ENCODE measurements at places on chromosomes 1 and 21.

GRCh38 chr1:215192306-215192705 is 109.8 kb downstream of the KCNK2 start:
- DNase-seq: no peak

DNA sequence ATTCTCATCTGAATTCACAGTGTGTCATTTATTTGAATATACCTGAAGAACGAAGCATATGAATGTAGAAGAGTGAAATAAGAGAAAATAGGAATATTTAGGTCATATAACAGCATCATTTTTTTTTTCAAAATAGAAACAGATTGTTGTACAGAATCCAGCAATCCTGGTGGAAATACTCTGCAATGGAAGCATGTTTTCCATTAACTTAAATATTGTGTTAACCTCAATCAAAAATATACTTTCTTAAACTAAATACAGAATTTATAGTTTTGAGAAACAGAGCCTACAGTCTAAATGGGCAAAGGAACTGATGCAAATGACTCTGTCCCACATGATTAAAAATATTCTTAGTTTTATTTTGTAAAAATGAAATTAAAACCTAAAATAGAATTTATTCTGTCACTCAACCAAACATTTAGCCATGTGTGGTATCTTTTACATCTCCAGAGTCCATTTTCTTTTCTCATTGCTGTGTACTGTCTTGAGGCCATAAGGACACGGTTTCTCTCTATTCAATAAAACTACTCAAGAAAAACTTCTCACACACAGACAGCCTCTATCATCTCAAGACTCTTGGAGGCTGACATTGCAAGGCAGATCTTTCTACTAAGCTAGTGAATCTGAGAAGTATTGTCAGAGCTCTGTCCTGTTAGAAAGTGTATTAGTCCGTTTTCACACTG is 322.6 kb downstream of the LTN1 start:
- no peak for DNase-seq

- DNase-seq: no peak
These were observed 116.1 kb downstream of the MRPS6 start for GRCh38 chr21:34189506-34189905.

DNA sequence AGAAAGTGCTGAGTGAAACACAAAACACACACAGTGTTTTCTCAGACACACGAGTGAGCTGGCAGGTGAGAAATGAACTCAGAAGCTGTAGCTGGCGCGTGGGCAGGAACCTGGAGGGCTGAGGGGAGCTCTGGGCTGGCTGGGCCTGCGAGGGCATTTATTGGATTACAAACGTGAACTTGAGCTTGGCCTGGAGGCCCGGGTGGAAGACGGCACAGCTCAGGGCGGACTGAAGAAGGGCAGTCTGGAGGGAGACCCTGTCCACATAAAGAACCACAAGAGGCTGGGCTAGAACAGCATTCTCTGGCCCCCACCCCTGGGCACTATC is 52.1 kb upstream of the ADARB1 start:
- DNase-seq: no peak

DNA sequence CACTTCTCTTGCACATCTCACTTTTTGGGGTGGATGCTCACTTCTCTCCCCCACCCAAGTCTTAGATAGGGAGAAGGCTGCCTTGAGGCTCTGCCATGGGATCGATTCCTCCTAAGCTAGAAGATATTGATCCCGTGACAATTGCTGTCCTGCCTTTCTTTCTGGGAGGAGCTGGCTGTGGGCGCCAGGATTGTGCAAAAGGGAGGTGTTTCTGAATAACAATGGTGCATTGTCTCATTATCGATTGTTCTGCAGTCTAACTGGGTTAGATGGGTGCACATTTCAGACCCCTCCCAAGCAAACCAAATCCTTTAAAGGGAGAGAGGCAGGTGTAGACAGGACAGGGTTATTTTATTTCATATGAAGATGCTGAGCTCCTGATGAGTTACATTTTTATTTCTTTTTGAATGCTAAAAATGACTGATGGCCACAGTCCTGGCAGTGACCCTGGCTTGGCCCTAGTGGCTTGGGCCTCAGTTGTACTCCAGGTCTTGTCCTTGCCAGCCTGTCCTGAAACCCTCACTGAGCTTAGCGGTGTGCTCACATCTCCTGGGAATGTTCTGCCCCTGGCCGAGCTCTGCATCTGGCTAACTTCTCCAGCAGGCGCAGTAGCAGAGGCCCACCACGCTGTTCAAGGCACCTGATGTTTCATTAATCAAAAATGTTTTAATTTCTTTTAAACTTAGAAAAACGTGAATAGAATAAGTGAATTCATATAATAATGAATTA is 99.0 kb upstream of the KAZN start:
- DNase-seq: no peak

DNA sequence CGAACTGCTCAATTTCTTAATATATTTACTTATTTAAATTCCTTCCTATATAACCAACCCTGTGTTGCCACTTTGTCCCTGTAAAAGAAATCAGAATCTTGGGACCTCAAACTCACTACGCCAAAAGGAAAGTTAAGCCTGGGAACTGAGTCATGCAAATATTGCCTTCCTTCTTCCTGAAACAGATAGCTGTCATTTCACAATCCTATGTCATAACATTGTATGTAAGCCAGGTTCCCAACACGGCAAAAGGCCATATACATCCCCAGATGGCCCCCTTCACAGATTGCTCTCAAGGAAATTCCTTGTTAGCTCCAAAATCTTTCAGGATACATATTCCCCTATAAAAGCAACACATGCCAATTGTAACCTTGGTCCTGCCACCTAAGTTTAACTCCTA is 39.7 kb downstream of the C21orf91 start:
- DNase-seq: no peak

GRCh38 chr1:40892354-40892753 is 30.2 kb upstream of the CITED4 start:
- no peak for DNase-seq

DNA sequence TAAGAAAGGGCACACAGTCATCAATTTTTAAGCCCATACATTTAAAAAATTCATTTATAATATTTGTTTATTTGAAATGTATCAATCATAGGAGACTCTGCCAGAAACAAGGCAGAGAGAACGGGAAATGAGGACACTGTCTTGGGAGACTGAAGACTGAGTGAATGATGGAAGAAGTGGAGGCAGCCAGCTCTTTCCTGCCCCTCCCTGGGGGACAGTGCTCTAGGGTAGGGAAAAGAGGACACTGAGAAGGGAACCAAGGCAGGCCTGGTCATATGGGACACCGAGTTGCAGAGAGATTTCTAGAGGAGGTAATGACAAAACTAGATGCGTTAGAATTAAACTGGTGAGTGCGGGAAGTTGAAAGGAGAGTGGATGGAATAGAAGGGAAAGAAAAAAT is 31.6 kb downstream of the EEIG2 start:
- DNase-seq: no peak

GRCh38 chr1:183318433-183318832 is 99.7 kb downstream of the NMNAT2 start:
- DNase-seq: no peak

- no peak for DNase-seq
These were observed 36.2 kb downstream of the CACHD1 start for GRCh38 chr1:64505944-64506655.

- no peak for DNase-seq
These were observed 51.6 kb upstream of the ZC3H11B start for GRCh38 chr1:219664310-219665029.

DNA sequence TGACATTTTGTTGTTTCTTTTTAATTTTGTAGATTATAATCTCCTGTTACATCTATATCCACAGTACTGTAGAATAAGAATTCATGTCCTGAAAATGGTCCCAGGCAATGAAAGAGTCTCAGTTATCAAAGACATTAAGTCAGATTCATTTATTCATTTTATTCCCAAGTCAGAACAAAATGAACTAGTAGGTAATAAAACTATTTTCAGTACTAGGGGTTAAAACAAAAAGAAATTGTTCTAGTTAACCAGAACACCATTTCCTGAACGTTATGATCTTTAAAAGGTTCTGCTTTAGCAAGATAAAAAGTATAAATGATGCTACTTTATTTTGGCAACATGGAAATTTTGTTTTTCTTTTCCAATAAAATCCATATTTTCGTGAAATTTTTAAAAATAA is 6.8 kb upstream of the DYNLT5 start:
- no peak for DNase-seq

DNA sequence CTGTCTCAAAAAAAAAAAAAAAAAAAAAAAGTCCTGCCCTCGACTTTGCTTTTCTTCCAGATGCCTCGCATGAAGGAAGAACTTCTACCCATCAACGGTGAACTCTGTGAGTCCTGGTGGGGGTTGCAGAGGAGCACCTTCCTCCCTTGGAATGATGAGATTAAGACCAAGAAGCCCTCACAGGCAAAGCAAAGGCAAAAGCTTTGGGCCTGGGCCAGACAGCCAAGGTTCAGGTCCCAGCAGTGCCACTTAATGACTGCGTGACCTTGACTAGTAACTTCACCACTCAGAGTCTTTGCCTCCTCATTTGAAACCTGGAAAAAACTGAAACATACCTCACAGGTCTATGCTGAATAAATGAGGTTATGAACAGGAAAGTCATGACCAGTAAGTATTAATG is 55.5 kb downstream of the ZSCAN20 start:
- DNase-seq: no peak

- no peak for DNase-seq
These were observed 128.5 kb upstream of the ERRFI1 start for GRCh38 chr1:8154621-8155052.

DNA sequence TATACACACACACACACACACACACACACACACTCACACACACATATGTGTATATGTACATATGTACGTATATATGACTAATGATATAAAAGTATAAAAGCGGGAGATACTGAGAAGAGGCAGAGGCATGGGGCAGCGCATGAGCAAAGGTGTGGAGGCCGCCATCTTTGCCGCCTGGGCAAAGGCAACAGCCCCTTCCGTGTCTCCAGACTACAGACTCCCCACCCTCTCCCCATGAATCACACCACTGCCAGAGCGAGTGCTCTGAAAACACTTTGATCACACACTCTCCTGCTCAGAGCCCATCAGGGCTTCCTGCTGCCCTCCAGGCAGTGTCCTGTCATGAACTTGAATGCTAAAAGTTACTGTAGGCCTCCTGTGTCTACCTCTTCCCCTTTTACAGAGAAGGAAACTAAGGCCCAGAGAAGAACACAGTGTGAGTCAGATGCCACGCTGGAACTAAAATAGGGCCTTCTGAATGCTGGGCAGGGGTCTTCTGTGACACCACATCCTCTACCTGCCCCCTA is 54.7 kb upstream of the SSBP3 start:
- no peak for DNase-seq

GRCh38 chr1:91948501-91949355 is 473 bp upstream of the BRDT start:
- no peak for DNase-seq

- no peak for DNase-seq
These were observed 102.9 kb downstream of the VAV3 start for GRCh38 chr1:107862064-107862463.

GRCh38 chr1:87167157-87167789 is 161.4 kb upstream of the LMO4 start:
- no peak for DNase-seq

- DNase-seq: no peak
These were observed 38.9 kb downstream of the ATP1A1 start for GRCh38 chr1:116411784-116412479.

GRCh38 chr21:31176080-31176551 is 137.8 kb upstream of the KRTAP19-8 start:
- DNase-seq: no peak

- no peak for DNase-seq
These were observed 154.5 kb upstream of the KCND3 start for GRCh38 chr1:112143871-112144441.

DNA sequence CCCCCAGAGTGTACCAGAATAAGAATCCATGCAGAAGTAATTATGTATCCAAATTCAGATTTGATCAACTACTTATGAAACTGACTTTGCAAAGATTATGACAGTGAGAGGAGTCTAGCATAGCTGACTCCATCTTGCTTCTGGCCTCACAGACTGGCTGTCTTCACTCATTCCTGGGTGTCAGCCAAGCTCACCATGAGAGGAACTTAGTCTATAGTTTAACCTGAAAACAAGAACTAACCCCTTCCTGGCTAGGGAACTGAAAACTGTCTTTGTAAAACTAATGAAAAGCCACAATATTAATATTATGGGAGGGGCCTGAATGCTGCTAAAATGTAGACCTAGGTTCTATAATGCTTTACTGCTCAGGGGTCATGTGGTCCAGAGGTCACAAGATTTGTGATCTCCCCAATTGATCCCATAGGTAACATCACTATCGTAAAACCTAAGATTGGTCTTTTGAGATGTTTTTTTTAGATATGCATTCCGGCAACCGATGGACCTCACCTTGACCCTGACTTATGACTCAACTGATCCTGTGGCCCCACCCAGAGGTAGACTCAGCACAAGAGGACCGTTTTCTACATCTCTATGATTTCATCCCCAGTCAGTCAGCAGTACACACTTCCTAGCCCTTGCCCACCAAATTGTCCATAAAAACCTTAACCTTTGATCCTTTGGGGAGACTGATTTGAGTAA is 55.2 kb downstream of the ATP1B1 start:
- DNase-seq: no peak

- no peak for DNase-seq
These were observed 52.4 kb downstream of the EXO1 start for GRCh38 chr1:241900381-241900780.

- no peak for DNase-seq
These were observed 681.7 kb upstream of the PTBP2 start for GRCh38 chr1:96039910-96040309.

DNA sequence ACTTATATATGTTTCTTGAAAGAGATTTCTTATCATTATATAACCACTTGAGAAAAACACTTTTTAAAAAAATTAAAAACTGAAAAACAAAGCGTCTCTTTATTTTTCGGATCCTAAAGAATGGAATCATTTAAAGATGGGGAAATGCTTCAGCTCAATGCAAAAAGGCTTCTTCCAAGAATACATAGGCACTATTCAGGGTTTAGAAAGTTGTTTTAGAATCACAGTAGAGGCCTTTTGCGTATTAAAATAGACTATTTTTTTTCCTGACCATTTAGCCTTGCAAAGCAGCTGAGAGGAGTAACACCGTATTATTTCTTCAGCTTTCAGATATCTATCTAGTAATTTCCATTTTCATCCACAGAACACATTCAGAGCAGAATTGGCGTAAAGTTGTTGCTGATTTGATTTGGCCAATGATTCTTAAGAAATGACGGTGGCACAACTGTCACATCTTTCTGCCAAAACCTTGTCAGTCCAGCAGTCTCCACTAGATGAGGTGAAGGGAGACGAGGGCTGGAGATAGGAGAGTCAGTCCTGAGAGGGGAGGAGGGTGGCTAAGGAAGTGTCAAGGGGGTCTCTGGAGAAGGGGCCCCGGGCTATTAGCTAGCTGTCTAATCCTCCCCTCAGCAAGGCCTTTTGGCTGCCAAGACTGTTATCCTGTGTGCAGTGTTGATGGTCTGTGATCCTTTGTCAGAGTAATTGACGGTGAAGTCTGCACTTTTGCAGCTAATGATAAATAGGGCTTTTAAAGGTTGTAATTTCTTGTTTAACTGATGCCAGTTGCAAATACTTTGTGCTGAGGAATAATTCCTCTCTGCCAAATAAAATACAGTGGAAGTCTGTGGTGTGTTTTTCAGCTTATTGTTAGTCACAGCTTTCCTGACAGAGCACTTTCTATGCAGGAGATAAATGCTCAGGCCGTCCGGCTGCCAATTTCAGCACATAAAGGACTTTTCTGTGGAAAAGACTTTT is 34.7 kb downstream of the PRRX1 start:
- DNase-seq: peak; percentile 6

GRCh38 chr1:224238756-224239155 is 55.7 kb downstream of the DEGS1 start:
- DNase-seq: no peak

- no peak for DNase-seq
These were observed 22.2 kb upstream of the KIF1B start for GRCh38 chr1:10188133-10188650.

- DNase-seq: no peak
These were observed 1644.0 kb upstream of the B3GALT2 start for GRCh38 chr1:194830387-194830786.
